ENCODE measurements at places on chromosomes 3 and 15.
A peak's percentile ranks its signal among the peaks of the same experiment; 100 is the strongest.

GRCh38 chr3:183710231-183710630, 12.6 kb downstream of the YEATS2 start:
- no peak for DNase-seq

DNA sequence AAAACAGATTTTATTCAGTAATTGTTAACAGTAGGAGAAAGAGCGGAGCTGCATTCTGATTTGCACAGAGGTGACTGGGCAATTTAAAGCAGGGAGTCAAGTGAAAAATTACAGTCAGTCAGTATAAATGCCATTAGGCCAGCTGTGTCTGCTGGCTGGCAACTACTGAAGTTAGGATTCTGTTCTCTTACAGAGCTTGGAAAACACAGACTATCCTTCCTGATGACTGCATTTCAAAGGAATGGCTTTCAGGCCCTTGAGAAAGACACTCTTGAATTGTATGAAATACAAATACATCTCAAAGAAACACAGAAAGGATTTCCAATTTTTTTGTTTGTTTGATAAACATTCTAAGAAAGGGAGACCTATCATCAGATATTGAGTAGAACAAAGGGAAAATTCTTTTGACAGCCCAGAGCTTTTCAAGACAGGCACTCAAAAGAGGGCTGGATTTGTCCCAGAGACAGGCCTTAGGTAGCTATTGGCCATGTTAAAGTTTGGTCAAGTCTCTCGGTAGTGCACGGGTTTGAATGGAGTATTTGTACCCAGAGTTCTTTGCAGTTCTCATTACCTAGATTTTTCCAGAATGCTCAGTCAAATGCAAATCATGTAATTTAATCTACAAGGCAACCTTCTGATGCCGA, 551.2 kb upstream of the CCDC54 start:
- peak; percentile 75 for DNase-seq

GRCh38 chr3:102038477-102039142, 189.3 kb downstream of the NFKBIZ start:
- DNase-seq, result no peak

GRCh38 chr15:52780172-52780980, 9.8 kb downstream of the ONECUT1 start:
- peak; percentile 41 for DNase-seq

- peak; percentile 94 for DNase-seq
Observed at GRCh38 chr3:171809861-171810628, at the start of gene PLD1. TSS of gene PLD1 (minus strand) at chr3:171810483. CDS start at chr3:171738051, 72,432 bp downstream.

DNA sequence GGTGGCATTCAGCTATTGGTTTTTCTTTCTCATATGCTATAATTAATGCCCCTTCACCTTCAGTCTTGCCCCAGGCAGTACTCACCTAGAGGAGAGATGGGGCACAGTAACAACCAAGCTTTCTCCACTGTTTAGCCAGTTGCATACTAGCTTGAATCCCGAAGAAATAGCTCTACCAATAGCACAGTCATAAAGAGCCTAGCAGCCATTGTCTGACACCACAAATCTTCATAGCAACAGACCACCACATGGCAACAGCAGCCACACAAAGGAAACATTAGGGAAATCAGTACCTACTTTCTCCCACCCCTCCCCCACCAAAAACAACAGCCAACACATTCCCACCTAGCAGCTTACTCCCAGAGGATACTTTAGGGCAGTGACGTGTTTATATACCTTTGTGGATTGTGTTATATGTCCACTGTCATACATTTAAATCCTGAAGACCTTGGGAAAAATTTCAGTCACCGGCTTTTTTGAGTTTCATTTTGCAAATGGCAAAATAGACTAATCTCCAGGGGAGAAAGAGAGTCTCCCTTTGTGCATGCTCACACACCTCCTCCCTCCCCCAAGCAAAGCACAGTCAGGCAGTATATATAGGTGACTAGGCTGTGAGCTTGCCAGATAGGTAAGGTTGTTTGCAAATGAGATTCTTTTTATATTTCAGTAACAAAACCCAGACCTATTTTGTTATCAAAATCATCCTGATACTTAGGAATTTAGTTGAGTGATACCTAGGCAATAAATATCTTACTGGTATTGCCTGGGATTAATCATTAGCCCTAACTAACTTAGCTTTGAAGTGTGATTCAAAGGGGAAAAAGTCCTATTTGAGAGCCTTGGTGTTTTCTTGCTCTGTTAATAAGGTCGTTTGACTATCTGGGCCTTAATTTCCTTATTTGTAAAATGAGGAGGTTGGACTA, 140.6 kb downstream of the RBPMS2 start:
- peak; percentile 36 for DNase-seq

DNA sequence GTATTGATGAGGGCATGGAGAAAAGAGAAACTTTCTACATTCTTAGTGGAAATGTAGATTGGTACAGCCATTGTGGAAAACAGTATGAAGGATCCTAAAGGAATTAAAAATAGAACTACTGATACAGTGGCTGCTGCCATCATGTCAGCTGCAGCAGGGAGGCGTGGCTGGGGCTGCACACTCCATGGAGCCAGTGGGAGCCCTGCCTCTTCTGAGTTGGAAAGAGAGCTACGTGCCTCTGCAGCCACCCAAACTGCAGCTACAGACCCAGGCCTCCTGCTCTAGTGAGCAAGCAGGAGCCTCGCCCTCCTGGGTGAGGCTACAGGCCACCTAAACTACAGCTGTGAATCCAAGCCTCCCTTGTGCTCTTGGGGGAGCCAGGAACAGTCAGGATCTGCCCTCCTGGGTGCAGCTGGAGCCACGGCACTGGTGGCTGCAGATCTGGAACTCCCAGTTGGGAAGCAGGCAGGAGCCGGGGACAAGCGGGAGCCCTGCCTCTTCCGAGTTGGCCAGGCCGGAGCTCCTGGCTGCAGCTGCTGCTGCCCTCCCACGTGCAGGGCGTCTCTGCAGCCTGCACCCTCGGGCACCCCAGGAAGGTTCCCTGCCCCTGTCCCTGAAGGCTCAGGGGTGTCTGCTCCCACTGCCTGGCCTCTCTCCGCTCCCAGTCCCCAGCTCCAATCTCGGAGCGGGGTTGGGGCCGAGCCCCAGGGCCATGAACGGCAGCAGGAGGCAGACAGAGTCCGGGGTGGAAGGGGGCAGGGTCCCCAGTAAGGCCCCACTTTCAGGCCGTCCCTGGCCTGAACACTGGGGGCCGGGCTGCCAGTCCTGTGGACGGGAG, 64.5 kb downstream of the THBS1 start:
- no peak for DNase-seq

DNA sequence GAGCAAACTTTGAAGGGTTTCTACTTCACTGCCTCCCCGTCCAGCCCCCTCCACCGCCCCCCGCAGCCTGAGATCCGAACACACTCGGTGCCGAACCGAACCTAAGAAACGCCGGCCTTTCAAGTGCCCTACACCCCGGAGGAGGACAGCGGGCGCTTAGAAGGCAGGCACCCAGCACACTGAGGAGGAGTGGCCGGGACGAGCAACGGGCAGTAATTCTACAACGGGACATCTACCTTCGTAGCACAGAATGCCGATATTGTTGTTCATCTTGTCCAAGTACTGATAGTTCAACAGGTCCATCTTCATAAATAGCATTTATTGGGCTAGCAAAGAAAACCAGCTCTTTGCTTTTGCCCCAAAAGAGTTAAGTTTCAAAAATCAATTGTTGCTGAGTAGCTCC, 513 bp downstream of the VGLL4 start:
- peak; percentile 34 for DNase-seq

- DNase-seq, result peak; percentile 39
Observed at GRCh38 chr3:196774848-196775422, 35.3 kb downstream of the PAK2 start.

GRCh38 chr3:149667576-149667975, 9.8 kb upstream of the WWTR1 start:
- no peak for DNase-seq

DNA sequence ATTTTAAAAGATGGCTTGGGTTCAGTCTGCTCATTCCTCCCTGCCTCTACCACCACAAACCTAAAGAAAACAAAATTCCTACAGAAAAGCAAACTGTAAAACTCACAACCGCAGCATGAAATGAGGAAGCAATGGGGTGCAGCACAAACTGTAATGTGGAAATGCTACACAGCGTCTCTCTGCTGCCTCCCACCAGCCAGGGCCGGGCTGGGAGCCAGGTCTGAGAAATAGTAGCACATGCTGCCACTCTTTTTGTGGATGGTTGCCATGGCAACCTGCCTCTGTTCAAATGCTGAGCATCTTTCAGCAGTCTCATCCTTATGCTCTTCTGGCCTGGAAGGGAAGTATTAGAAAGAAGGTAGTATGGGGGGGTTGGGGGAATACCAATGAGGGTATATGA, 55.4 kb downstream of the EOMES start:
- peak; percentile 90 for DNase-seq

DNA sequence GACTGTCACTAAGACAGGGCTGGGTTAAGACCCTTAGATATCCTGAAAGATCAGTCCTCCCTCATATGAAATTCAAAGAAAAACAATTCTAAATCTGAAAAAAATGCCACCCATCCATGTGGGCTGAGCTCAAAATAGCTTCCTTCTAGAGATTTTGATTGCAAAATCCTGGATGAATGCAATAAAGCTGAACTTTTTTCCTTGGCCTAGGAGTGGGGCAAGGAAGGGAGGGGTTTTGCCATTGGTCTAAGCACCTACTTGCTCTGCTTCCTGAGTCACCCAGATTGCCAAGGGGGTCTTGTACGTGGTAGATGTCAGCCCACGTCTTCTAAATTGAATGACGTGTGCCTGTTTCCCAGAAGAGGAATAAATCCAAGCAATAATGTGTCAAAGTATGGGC, 15.3 kb upstream of the SMAD3 start:
- peak; percentile 70 for DNase-seq

DNA sequence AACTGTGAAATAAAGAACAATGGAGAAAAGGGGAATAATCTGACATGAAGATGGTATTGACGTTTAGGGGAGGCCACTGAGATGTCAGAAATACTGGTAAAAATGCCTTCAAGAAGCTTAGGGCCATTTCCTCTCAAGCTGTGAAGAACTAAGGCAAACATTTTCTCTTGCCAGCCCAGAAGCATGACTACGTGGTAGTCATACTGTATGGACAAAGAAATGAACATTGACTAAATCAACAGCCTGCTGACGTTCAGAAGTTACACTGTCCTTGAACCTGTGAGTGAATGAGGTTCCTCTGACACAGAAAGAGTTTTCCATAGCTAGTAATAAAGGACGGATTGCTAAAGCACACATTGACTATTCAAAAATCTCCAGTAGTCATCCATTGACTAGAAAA, 121.0 kb downstream of the P3H2 start:
- DNase-seq, result no peak

DNA sequence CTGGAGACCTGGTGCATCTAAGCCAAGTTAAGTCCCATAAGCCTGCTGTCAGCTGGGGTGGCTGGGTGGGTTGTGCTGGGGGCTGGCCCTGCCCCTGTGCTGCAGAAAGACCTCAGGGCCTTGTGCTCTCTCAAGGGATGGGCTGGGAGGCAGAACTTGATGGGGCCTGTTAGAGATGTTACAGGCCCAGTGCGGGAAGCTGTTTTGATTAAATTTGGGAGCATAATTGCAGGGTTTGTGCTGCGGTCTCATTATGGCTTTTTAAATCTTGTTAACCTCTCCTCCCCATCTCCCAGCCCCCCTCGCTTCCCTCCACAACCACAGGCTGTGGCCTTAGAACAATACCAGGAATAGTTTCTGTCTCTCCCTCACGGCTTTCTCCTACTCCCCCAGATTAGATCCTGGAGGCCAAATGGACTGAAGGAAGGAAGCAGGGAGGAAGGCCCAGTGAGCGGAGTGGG, 87.6 kb upstream of the TLE3 start:
- peak; percentile 56 for DNase-seq

GRCh38 chr3:98513736-98514135, 9.0 kb downstream of the CLDND1 start:
- no peak for DNase-seq

- no peak for DNase-seq
Observed at GRCh38 chr15:74845581-74845980, 2.6 kb upstream of the ULK3 start.

- peak; percentile 31 for DNase-seq
Observed at GRCh38 chr3:187858041-187858440, 112.8 kb upstream of the BCL6 start.

DNA sequence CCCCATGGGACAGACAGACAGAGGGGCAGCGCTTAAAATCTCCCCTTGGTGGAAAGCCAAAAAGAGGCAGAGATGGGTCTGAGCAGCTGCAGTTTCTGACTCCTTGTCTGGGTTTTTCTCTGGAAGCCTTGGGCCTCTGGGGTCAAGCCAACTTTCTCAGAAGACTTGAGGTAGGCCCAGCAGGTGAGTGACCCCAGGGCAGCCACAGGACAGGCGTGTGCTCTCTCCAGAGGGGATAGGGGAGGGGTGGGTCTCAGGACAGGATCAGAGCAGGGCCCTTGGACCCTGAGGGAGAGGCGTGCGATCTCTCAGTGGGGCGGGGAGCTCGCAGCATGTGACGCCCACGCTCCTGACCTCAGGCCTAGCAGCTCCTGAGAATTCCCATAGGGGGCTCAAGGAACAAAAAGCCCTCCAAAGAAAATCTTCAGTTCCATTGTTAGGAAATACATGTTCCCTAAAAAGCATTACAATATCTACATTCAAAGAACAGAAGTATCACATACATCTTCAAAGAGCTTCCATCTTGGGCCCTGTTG, 34.6 kb upstream of the DUSP7 start:
- peak; percentile 10 for DNase-seq

DNA sequence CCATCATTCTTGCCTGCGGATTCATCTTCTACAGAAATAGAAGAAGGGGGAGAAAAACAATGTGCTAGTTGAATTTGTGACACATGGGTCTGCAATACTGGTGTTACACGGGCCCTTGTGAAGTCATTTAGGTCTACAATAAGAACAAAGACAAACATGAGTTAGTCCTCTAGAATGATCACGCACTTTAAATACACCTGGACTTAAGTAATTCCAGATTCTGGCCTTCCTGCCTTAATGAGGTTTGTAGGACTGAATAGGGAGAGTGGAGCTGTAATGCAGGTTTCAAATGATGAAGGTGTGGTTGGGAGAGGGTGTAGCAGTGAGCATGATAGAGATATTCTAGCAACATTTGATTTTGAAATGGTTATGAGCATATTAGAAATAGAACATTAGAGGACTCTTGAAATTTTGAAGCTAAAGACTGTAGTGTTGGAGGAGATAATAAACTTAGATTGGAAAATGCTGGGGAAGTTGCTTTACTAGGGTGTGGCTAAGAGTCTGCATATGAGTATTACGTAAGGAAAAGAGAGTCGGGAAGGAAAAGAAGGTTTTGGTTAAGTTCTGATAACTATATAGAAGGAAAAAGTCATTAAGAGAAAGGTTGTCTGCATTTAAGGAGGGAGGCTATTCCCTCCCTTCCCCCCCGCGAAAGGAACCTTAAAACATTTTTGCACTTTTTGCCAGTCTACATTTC, 606 bp downstream of the EIF2A start:
- DNase-seq, result no peak

- DNase-seq, result no peak
Observed at GRCh38 chr3:46091046-46091445, 63.8 kb upstream of the XCR1 start.

- no peak for DNase-seq
Observed at GRCh38 chr3:66259566-66260255, 38.9 kb downstream of the SLC25A26 start.

DNA sequence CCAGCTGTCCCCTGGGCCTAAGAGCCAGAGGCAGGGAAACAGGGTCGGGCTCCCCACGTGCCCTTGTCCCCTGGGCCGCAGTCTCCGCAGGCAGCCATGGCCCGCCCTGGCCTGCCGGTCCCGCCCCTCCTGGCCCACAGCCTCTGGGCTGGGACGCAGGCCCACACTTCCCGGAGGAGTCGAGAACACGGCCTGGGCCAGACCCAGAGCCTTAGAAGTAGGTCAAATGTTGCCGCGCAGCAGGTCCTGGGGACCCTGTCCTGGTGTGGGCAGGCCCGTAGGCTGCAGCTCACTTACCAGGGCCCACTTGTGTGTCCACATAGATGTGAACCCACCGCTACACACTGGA, 4.3 kb upstream of the MYL3 start:
- no peak for DNase-seq

Data from fibroblast of skin of right quadriceps (primary cell).